Panc1 (cell line): ENCODE measurements at places on chromosomes 5 and 9. TPM values are rescaled to one million over a fixed set of nuclear protein-coding genes. Genes with fewer than 3 reads are reported as not detected.

Gene RNF224
- 0.15 TPM for total RNA-seq

Gene F2RL2
- 0.13 TPM for total RNA-seq

Gene PIP5KL1
- 7.8 TPM for total RNA-seq

Gene GLDC
- 4.0 TPM for total RNA-seq

Gene DRD1
- total RNA-seq, result 1.0 TPM

GRCh38 chr5:34535944-34536623, 120.0 kb upstream of the RAI14 start:
- DNase-seq, result no peak
- no peaks in the 10 kb centered on the region for H3K36me3 ChIP-seq
- no peaks in the 10 kb centered on the region for H3K4me1 ChIP-seq
- no peak overlapping the region for H3K27ac ChIP-seq

DNA sequence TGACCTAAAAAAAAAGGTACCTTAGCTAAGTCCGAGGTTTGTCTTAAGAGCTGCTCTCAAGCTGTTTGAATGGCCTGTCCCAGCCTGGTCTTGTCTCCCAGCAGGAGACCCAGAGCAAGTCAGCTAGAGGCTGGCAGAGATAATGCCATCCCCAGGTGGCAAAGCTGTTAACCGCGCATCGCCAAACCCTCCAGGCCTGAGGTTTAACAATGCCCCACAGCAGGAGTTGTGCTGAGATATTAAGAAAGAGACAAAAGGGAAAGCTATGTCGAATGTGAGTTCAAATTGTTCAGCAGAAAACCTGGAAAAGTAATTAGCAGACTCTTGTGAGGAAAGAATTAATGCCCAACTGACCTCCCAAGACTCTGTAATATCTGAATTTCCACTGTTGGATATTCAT, 187.1 kb downstream of the FSTL4 start:
- H3K36me3 ChIP-seq, result no peaks in the 10 kb centered on the region
- no peak overlapping the region for H3K4me3 ChIP-seq
- no peak for DNase-seq
- H3K4me1 ChIP-seq, result no peaks in the 10 kb centered on the region
- no peak overlapping the region for H3K27ac ChIP-seq

DNA sequence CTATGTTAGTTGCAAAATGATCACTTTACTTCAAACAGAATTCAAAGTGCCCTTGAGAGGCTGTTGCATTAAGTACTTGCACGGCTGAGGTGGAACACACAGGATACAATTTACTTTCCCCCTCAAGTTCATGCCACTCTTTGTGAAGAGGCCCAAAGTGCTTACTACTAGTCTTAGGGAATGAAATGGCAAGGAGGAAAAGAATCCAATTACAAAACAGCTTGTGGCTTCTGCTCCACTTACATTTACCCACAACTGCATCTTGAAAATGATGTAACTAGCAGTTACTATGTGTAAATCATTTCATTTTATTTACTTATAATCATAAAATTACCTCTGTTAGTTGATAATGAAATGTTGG, 14.6 kb downstream of the FOXD1 start:
- peak overlapping the region; percentile 64; the same call in 1 of the 2 replicates for H3K27ac ChIP-seq
- H3K4me3 ChIP-seq, result no peak overlapping the region
- H3K27me3 ChIP-seq, result no peaks in the 10 kb centered on the region
- no peaks in the 10 kb centered on the region for H3K36me3 ChIP-seq

DNA sequence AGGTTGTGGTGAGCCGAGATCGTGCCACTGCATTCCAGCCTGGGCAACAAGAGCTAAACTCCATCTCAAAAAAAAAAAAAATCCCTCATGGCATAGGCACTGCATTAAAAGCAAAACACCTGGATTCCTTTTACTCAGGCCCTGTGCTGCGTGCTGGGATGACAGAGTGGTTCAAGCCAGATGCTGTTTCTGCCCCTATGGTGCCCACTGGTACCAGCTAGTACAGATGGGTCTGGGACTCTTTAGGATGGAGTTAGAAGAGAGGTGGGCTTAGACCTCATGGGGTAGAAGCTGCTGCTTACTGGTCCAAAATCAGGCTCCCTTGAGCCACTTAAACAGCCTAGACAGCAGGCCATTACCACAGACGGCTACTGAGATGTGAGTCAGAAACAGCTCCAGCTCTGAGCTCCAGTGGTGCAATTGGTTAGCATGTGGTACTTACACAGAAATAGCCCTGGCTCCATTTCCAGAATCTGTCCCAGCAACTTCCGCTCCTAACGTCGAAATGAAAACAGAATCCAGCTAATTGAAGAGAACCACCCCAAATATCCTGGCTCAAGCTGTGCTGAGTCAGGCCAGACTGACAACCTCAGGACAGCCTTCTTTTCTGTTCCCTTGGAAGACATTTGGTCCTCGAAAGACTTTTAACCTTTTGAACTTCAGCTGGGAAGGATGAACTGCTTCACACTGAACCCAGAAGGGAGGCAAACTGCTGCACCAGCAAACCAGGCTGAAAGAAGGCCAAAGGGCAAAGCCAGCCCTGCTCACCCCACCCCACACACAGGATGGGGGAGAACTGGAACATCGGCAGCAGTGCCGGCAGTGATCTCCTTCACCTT, 15.5 kb downstream of the C5orf15 start:
- H3K4me1 ChIP-seq, result no peaks in the 10 kb centered on the region
- H3K4me3 ChIP-seq, result no peak overlapping the region
- peaks cover 7% of the 10 kb centered on the region for H3K36me3 ChIP-seq
- H3K27me3 ChIP-seq, result no peaks in the 10 kb centered on the region

DNA sequence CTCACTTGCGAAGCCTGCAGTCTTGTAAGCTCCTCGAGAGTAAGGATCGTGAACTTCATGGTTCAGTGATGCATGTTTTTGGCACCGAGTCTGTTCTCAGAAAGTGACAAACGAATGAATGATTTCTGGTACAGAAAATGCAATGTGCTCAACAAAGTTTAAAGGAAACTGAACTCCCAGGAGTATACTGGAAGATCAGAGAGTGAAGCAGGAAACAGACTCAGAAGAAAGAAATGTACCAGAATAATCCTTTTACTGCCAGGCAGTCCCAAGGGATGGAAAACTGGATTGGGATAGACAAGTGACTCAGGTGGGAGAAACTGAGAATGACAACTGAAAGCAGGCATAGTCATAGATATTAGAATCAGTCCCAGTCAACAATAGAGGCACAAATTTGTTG, 420.6 kb downstream of the CTNND2 start:
- H3K4me3 ChIP-seq, result no peak overlapping the region
- H3K4me1 ChIP-seq, result no peaks in the 10 kb centered on the region
- no peaks in the 10 kb centered on the region for H3K27me3 ChIP-seq
- no peaks in the 10 kb centered on the region for H3K36me3 ChIP-seq

- no peaks in the 10 kb centered on the region for H3K27me3 ChIP-seq
- peak overlapping the region; percentile 63; the same call in 1 of the 2 replicates for H3K4me3 ChIP-seq
- no peaks in the 10 kb centered on the region for H3K36me3 ChIP-seq
- no peak for DNase-seq
These were observed 564 bp upstream of the TOR2A start for GRCh38 chr9:127735530-127736185.

GRCh38 chr5:169341556-169341955, 40.6 kb upstream of the SLIT3 start:
- H3K4me1 ChIP-seq, result no peaks in the 10 kb centered on the region
- no peak for DNase-seq
- no peaks in the 10 kb centered on the region for H3K36me3 ChIP-seq
- no peaks in the 10 kb centered on the region for H3K27me3 ChIP-seq

- H3K4me3 ChIP-seq, result no peak overlapping the region
- H3K4me1 ChIP-seq, result no peaks in the 10 kb centered on the region
- H3K36me3 ChIP-seq, result no peaks in the 10 kb centered on the region
- H3K27me3 ChIP-seq, result no peaks in the 10 kb centered on the region
These were observed 390.5 kb downstream of the ZNF608 start for GRCh38 chr5:124355928-124356327.

GRCh38 chr9:105994970-105995369, 300.6 kb downstream of the TMEM38B start:
- no peak for DNase-seq
- H3K27me3 ChIP-seq, result no peaks in the 10 kb centered on the region
- no peak overlapping the region for H3K4me3 ChIP-seq
- H3K36me3 ChIP-seq, result no peaks in the 10 kb centered on the region
- no peak overlapping the region for H3K27ac ChIP-seq

- H3K36me3 ChIP-seq, result no peaks in the 10 kb centered on the region
- DNase-seq, result no peak
- H3K4me3 ChIP-seq, result no peak overlapping the region
- no peaks in the 10 kb centered on the region for H3K4me1 ChIP-seq
- H3K27me3 ChIP-seq, result no peaks in the 10 kb centered on the region
These were observed 49.9 kb downstream of the ZSWIM6 start for GRCh38 chr5:61381968-61382367.

DNA sequence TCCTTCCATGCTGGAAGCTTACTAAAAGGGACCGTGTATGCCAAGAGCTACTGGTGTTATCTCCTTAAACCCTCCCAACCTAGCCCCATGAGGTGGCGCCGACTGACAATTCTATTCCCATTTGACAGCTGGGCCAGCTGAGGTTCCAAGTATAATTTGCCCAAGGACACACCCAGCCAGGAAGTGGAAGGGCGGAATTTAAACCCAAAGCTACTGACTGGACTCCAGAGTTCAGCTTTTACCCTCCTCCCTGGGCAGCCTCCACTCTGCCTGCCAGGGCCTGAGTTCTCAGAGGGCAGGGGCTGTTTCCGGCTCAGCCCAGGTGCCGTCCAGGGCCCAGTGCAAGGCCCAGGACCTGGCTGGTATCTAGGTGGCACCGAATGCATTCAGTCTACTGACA, 71.8 kb downstream of the C9orf50 start:
- no peak for DNase-seq
- peak overlapping the region; percentile 43 for H3K4me3 ChIP-seq
- H3K36me3 ChIP-seq, result no peaks in the 10 kb centered on the region
- H3K4me1 ChIP-seq, result peaks cover 4% of the 10 kb centered on the region; the same call in 1 of the 2 replicates

GRCh38 chr9:117415358-117415914, 579 bp upstream of the ASTN2 start:
- H3K27me3 ChIP-seq, result peaks cover 2% of the 10 kb centered on the region
- DNase-seq, result no peak
- H3K36me3 ChIP-seq, result no peaks in the 10 kb centered on the region
- H3K27ac ChIP-seq, result no peak overlapping the region

DNA sequence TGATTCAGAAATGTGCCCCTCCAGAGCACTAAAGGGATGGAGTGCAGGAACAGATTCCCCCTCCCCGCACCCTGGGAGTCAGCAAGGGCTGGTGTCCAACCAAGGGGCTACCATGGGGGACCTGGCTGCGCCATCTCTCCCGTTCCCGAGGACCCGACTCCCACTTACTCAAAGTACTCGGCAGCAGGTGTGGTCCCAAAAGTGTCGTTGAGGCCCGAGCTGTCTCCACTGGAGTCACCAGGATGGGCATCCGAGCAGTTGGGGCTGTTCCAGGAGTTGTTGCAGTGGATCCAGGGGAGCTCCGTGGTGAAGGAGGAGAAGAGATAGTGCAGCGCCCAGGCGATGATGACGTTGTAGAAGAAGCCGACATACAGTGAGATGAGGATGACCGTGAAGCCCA, 12.9 kb downstream of the SLC6A3 start:
- no peak overlapping the region for H3K4me3 ChIP-seq
- H3K36me3 ChIP-seq, result no peaks in the 10 kb centered on the region
- no peaks in the 10 kb centered on the region for H3K27me3 ChIP-seq
- no peak for DNase-seq

- H3K4me1 ChIP-seq, result no peaks in the 10 kb centered on the region
- H3K27me3 ChIP-seq, result no peaks in the 10 kb centered on the region
- H3K27ac ChIP-seq, result no peak overlapping the region
- H3K36me3 ChIP-seq, result no peaks in the 10 kb centered on the region
- H3K4me3 ChIP-seq, result no peak overlapping the region
These were observed 354.0 kb downstream of the NPR3 start for GRCh38 chr5:33065131-33065530.

DNA sequence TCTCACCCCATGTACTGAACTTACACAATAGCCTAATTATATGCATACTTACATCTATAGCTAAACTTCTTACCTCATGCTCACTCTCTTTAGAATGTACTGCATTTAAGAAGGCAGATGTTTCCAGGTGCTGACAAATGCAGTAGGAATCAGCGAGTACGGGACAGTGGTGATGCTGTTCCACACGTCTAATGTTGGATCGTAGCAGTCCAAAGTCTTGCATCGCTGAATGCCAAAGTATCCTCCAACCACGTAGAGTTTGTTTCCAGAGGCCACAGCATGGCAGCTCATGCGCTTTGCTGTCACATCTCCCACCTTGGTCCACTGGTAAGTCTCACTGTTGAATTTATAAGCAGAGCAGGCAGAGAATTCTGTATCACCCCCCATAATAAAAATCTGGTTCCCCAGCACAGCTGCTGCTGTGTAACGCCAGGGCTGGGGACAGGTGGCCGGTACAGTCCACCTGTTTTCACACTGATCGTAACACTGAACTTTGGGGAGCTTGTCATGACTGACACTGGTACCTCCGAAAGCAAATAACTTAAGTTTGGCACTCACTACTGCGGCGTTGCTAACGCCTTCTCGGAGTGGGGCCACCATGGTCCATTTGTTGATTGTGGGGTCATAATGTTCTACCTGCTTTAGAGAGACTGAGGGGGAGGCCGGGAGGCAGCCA, 5.8 kb downstream of the ENC1 start:
- H3K27ac ChIP-seq, result peak overlapping the region; percentile 55
- DNase-seq, result no peak
- peaks cover 70% of the 10 kb centered on the region for H3K4me1 ChIP-seq
- H3K36me3 ChIP-seq, result peaks cover 5% of the 10 kb centered on the region
- H3K27me3 ChIP-seq, result no peaks in the 10 kb centered on the region

DNA sequence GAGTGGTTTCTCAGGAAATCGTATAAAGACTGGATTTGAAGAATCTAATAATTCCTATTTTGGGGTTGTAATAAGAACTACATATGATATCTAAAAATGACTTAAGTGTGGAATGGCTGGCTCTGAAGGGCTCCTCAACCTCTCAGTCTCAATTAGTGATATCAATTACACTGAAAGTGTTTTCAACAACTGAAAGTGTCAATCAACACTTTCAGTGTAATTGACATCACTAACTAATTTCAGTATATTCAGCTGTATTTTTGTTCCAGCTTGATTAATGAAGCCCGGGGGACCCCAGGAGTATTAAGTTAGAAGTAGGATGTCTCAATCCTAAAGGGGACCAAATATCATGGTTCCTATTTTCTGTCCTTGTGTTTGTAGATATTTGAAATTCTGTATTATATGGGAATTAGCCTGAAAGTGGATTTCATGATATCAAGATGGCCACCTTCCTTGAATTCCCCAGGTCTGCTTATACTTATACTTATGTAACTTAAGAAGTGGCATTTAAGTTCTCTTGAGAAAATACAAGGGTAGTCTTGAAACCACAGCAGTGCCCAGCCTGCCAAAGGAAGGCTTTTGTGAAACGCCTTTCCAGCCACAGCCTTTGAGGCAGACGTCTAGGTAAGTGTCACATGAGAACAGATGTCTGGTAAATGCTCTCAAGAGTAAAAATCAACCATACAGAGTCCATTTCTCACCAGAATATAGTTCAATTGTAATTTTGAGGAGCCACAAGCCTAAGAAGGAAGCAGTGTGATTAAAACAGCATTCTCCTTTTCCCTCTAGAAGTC, 4.6 kb downstream of the BASP1 start:
- peaks cover 69% of the 10 kb centered on the region for H3K4me1 ChIP-seq
- no peak for DNase-seq
- H3K36me3 ChIP-seq, result peaks cover 7% of the 10 kb centered on the region; the same call in 1 of the 2 replicates
- peak overlapping the region; percentile 70 for H3K27ac ChIP-seq
